T-helper 22 cell (primary cell): ENCODE measurements at places on chromosomes 4 and X.

- no peak for DNase-seq
Observed at GRCh38 chr4:128871948-128872347, 62.4 kb downstream of the JADE1 start.

DNA sequence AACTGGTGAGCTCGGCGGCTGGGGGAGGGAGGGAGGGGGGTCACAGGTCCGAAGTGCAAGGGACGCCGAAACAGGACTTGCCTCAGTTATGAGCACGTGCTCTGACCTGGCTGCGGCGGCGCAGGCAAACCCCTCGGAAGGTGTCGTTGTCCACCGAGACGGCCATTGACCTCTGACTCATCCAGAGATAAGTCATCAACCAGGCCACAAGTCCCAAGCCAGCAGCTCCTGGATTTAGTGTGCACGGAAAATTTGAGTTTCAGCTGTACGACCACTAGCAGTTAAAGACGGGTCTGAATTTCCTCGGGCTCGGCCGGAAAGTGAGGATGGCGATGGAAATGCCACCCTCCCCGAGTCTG, 674 bp downstream of the SH3D19 start:
- DNase-seq = no peak

DNA sequence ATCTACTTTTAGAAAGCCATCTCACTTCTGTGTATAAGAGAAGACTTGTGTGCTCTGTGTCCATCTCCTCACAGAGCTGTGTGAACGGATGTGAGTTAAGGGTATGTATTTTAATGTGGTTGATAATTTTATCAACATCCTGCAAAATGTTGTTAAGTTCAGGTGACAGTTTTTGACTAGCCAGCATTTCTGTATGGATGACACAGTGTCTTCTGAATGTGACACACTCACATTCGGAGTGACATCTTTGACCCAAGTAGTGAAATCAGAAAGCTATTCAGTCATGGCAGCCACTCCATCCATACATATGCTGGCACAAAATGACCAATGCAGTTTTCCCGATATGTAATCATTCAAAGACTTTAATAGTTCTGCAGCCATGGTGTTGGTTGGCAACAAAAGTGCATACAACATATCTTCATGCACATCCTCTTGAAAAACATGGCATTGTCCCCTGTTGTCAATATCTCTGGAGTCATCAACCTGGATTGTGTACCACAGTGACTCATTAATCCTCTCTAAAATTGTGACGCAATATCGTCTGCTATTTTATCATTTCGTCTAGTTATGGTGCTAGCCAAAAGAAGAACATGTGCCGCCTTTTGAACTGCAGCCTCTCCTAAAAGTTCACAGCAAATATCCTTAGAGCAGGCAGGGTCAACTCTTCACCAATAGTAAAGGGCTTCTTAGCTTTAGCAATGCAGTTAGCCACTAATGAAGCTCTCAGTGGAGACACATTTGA, 6.8 kb upstream of the FGF2 start:
- no peak for DNase-seq

GRCh38 chr4:146049802-146050201, 111.2 kb upstream of the ZNF827 start:
- DNase-seq = no peak

GRCh38 chr4:100742045-100742444, 224.2 kb upstream of the EMCN start:
- no peak for DNase-seq

DNA sequence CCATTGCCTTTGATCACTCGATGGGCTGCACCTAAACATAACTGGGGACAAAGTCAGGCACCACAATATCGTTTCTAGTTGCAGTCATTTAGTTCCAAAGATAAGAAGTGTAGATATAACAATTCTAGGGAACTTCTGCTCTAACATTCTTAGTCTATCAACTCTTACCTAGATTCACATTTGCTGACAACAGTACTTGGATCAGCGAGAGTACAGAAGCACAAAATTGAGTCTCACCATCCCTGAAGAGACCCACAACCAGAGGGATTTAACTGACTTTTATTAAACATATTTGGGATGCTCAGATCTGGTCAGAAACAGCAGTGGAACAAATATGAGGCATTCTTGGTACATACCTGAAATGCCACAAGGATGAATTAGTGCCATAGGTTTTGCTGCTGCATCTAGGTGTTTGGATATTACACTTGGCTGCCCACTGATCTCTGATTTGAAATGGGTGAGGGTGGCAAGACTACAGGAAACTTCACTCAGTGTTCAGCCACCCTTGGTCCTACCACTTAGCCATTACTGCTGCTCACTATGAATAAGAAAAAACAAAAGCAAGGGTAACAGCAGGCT, 28.9 kb upstream of the HUWE1 start:
- no peak for DNase-seq

GRCh38 chr4:38749336-38749735, 33.5 kb downstream of the TLR10 start:
- no peak for DNase-seq
